ENCODE measurements at places on chromosomes 7 and 10.

- DNase-seq, result no peak
Observed at GRCh38 chr7:67523713-67524112, 527.1 kb downstream of the TYW1 start.

GRCh38 chr7:16847381-16847860 lies 34.4 kb downstream of the AGR3 start:
- DNase-seq, result peak; percentile 76

DNA sequence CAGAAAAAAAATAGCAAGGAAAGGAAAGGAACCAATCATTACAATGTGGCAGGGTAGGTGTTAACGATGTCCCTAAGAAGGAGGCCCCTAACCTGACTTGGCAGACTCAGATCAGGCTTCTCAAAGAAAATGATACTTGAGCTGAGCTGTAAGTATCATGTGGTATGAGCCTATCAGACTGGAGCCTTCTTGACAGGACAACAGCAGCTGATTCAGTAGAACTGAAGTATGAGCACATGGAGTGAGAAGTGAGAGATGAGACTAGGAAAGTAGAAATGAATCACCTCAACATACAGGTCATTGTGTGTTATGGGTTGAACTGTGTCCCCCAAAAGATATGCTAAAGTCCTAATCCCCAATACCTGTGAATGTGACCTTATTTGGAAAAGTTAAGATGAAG lies 66.3 kb downstream of the MTERF1 start:
- DNase-seq, result no peak

GRCh38 chr7:50281680-50282445 lies 22.7 kb upstream of the IKZF1 start:
- DNase-seq, result no peak

DNA sequence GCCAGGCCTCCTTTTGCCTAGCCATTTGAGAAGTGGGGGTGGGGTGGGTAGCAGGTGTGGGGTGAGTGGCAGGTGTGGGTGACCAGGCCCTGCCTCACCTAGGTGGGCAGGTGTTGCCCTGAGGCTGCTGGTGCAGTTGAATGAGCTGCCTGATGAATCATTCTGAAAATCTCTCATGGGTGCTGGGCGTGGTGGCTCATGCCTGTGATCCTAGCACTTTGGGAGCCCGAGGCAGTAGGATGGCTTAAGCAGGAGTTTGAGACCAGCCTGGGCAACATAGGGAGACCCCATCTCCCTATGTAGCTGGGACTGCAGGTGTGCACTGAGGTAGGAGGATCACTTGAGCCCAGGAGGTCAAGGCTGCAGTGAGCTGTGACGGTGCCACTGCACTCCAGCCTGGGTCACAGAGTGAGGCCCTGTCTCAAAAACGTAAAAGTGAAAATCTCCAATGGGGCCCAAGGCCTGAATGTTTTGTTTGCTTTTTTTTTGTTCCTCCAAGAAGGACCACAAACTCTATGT lies 17.7 kb downstream of the TSPAN14 start:
- no peak for DNase-seq

DNA sequence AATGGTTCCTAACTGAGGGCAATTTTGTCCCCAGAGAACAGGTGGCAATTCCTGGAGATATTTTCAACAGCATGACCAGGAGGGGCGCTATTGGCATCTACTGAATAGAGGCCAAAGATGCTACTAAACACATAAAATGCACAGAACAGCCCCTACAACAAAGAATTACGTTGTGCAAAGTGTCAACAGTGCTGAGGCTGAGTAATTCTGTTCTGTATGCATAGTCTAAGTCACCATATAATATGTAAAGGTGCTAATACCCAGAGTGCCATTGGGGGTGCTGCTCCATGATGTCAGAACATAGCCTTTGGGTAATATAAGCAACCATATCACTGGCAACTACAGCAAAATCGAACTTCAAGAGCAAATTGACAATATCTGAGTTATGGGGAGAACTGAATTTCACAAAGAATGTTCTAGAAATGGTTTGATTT lies 213.3 kb upstream of the PHYHIPL start:
- no peak for DNase-seq

DNA sequence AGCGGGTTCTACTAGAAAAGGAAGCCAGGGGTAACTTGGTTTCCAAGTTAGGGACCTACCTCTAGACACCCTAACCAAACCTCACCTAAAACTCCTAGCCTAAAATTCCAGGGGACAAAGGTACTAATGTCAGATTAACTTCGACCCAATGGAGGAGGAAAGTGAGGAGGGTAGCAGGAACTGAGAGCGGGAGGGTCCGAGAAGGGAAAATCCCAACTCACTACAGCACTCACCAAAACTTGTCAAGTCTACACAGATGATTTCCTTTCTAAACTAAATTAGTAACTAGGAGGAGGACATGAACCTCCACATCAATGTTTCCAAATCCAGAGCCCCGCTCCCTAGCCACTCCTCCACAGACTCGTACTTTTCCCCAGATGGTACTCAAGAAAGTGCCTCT lies 22.6 kb downstream of the CHCHD3 start:
- DNase-seq, result no peak

DNA sequence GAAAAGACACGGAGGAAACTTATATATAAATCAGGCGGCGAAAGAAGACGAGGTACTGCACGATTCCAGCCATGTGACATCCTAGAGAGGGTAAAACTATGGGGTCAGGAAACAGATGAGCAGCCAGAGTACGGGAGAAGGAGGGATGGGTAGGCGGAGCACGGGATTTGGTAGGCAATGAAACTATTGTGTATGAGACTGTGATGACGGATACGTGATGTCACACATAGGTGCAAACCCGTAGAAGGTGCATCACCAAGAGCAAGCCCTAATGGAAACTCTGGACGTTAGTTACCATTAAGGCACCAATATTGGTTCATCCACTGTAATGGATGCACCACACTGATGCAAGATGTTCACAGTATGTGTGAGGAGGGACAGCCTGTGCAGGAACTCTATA lies 93.8 kb upstream of the MGMT start:
- no peak for DNase-seq

DNA sequence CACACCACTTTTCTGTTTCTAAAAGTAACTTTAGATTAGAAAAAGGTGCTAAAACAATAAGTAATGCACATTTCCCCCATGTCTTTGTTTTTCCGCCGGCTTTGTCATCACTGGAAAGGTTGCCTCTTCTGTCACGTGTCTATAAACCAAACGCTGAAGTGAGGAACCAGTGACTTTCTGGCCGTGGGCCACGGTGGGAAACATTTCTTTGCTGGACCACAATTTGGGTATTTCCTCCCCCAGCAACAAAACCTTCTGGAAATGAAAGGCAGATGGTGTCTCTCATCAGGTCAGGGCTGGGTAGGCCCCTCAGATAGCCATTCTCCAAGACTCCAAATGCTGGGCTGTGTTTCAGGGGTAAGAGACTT lies 174.5 kb downstream of the SH3PXD2A start:
- DNase-seq, result no peak

- DNase-seq, result no peak
Observed at GRCh38 chr7:26441002-26441521, 149.4 kb downstream of the SNX10 start.

- DNase-seq, result no peak
Observed at GRCh38 chr10:3757638-3758490, 27.1 kb downstream of the KLF6 start.

DNA sequence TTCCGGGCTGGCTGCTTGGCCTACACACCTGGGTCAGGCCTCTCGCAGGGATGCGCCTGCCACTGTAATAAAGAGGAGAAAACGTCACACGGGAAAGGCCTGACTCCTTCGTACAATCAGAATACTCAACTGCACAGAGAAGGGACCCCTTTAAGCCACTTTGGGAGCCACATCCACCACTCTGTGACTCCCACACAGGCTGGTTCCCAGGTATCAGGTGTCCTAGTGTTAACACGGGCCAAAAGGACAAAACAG lies 5.8 kb upstream of the ZNF736 start:
- DNase-seq, result no peak

DNA sequence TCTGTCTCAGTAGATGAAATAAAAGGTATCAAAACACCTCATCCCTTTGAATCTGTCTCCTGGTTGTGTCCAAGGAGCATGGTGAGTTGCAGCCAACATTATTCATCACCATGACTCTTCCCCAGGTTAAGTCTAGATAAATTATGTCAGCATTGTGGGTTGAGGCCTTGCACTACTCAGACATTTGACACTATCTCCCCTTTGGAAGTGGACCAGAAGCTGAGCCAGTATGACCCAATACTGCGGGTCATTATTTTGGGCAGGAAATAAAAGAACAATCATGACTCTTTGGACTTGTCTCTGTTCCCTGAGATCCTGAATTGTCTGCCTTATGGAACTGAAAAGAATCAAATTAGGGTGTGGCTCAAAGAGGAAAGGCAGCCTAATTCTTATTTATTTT lies 168.2 kb upstream of the FAM171A1 start:
- DNase-seq, result no peak

GRCh38 chr7:127089146-127089545 lies 163.6 kb downstream of the GRM8 start:
- DNase-seq, result no peak

DNA sequence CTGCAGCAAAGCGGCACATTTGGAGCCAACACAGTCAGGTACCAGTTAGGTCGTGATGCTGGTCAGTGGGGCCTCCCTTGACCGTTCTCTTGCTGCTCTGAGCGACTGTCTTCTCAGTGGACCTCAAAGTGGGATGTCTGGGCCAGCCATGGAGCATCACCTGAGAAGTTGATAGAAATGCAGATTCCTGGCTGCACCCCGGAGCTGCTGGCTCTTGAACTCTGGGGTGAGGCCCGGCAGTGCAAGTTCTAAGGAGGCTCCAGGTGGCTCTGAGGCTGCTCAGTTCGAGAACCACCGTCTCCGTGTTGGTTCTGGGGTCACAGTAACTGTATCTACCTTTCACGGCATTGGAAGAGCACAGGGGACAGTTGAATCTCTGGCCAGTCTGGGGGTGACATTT lies 147.5 kb downstream of the WDR37 start:
- no peak for DNase-seq

DNA sequence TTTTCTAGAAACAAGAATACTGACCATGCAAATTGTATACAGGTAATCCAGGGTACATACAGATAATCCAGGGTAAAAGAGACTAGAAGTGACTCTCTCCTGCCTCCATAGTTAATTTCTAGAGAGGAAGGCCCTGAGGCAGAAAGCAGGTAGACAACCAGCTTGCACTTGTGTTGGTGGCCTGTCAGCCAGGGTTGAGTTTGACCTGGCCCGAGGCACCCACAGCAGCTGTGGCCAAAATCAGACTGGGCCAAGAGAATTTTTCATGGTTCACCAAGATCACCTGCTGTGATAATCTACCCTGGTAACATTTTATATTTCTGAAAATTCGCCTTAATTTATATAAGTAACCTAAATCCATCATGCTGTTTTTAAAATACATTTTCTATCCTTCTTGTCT lies 386.5 kb upstream of the ETV1 start:
- DNase-seq, result no peak

- no peak for DNase-seq
Observed at GRCh38 chr7:27186668-27187474, 1.8 kb upstream of the HOXA11 start.

DNA sequence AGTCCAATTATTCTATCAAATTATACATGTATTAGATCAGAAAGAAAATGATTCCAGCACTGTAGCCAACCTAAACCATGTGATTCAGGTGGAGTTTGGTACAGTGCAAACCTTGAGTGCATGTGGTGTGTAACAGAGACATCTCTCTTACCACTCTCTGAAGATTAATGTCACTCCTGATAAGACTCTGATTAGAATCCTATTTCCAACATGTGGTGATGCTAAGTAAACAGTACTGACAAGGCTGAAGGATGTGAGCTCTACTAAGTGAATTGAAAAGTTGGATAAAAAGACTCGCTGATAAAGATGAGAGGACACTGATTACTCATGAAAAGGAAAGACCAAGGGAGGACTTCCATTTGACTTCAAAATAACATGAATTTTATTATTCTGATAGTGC lies 232.0 kb downstream of the SDK1 start:
- DNase-seq, result no peak
